ENCODE measurements at places on chromosomes 12 and 14.
A peak's percentile ranks its signal among the peaks of the same experiment; 100 is the strongest.

DNA sequence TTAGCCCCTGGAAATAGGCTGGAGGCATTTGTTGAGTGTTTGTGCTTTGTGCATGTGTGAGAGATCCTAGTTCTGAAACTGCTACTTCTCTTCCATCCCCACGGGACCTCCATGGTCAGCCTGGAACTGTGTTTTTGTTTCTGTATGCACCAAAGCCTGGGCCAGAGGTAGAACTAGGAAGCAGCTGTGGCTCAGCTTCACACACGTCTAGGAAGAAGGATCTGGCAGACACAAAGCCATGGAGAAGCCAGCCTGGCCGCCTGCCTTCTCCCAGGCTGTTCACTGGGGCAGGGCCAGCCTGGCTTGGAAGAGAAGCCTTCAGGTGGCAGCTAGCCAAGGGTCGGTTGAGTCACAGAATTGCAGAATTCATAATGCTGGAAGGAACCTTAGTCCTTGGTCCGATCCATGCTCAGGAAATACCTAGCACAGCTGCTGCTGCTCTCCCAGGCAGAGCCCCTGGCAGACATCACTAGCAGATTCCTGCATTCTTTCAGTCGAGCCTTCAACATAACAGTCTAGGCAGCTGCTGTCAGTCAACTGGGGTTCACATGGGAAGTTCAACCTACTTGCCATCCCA, 27.0 kb downstream of the RIN3 start:
- DNase-seq = peak; percentile 83

DNA sequence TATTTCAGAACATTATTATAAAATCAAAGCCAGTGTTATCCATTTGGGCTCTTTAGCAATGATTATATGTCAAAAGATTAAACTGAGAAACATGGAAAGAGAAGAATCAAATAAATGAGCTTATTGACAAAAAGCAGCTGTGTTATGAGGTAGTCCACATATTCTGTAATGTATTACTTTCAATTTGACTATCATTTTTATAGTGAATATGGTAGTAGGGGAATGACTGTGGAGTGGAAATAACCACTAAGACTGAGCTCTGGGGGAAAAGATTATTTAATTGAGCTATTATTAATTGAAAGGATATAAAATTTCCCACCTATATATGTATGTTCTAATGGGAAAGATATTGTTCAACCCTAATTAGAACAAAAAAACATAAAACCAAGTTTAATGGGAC, 381.3 kb downstream of the TMTC2 start:
- DNase-seq = no peak

- DNase-seq = peak; percentile 78
Observed at GRCh38 chr12:27969624-27970400, 2.7 kb downstream of the PTHLH start.

GRCh38 chr12:105993766-105994555, 144.8 kb downstream of the NUAK1 start:
- DNase-seq = no peak

- DNase-seq = no peak
Observed at GRCh38 chr12:107779077-107779831, 4.8 kb downstream of the ASCL4 start.

GRCh38 chr12:80752464-80752863, 35.8 kb downstream of the MYF5 start:
- no peak for DNase-seq

DNA sequence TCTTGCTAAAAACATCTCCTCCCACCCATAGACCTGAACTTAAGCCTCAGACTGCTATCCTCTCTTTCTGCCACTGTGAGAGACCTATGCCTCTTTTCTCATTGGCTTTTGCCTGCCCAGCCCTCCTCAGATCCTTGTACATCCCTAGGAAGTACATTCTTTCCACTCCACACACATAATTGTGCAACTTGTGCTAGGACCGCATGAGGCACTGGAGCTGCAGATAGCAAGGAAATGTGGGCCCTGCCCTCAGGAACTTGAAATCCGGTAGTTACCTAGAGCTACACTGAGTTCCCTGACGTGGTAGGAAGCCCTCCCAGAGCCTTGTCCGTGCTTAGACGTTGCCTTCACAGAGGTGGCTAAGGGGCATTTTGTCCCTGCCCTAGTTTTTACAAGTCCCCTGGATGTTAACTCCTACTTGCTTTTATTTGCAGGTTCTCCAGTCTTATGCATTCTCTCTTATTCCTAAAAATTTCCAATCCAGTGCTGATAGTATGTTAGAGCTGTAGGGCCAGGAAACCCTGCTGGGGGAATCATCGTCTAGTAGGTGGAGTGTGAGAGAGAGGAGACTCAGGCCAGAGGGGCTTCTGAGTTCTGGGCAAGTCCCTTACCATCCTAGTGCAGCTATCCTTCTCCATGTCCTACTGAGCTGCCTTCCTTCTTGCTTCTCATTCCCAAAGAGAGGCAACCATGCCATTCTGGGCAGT, 41.3 kb downstream of the NTF3 start:
- no peak for DNase-seq
